Activated CD4-positive, alpha-beta T cell treated with anti-CD3 and anti-CD28 coated beads for 4 hours (primary cell): ENCODE measurements at places on chromosomes 12 and 14.

- no peak for DNase-seq
These were observed 11.5 kb upstream of the CHD4 start for GRCh38 chr12:6618483-6619225.

GRCh38 chr14:97217111-97217885, 420.1 kb downstream of the VRK1 start:
- DNase-seq = no peak

DNA sequence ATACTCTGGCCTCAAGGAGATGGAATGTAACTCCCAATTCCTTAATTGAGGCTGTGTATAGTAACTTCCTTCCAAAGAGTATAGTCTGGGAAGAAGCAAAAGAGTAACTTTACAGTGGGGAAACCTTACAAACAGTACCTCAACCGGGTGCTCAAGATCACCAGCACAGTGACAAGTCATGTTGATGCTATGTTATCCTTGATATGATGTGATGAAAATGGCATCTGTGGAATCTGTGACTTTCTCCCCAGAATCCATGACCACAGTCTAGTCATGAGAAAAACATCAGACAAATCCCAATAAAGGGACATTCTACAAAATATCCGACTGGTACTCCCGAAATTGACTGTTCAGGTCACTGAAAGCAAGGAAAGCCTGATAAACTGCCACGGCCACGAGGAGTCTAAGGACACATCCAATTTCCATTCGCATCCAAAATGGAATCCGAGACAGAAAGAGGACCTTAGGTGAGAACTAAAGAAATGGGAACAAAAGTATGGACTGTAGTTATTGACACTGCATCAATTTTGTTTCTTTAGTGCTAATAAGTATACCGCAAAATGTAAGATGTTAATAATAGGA, 97.3 kb upstream of the FRMD6 start:
- DNase-seq = no peak

DNA sequence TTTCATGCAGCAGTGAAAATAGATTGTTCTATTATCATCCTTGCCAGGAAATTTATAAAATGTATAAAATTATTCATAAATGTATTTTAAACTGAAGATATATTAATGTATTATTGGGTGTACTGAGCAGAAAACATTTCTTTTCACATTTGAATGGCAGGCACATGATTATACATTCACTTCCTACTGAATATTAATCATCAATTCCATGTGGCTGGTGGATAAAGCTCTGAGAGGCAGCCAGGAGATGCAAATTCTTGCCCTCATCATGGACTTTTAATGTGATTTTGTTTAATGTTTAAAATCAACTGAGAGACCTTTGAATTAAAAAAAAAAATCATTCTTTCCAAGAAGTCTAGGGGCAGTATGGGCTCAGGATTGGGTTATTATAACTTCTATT, 40.8 kb downstream of the ANO6 start:
- no peak for DNase-seq

- DNase-seq = no peak
These were observed 649.9 kb upstream of the FOXG1 start for GRCh38 chr14:28116716-28117115.
